ENCODE measurements at places on chromosomes 1 and 21.

DNA sequence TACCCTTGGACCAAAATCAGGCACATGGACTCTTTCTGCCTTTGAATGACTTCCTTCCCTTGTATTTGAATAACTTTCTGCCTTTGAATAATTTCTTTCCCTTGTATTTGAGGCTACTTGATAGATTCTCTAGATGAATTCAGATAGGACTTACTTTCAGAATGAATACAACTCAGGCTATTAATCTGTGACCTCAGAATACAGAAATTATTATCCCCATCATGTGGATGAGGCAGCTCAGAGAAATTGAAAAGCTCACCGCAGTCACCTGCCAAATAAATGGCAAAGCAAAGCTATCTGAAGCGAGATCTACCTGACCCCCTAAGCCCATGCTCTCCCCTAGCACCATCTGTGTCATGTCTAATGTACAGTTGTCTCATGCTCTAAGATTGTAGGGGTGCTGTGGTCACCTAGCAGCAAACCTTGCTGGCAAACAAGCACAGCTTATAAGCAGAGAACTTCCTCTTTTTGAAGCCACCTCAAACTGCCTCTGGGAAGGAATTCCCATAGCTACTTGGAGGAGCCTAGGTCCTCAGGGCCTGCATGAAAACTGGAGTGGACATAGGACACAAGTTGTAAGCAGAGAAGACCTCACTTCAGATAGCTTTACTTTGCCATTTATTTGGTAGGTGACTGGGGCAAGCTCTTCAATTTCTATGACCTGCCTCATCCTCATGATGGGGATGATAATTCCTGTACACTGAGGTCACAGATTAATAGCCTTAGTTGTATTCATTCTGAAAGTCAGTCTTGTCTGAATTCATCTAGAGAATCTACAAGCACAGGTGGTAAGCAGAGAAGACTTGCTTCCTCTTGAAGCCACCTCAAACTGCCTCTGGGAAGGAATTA lies 66.1 kb downstream of the FASLG start:
- no peak for DNase-seq

GRCh38 chr21:42682661-42683210 lies 29.3 kb downstream of the PDE9A start:
- DNase-seq: no peak

DNA sequence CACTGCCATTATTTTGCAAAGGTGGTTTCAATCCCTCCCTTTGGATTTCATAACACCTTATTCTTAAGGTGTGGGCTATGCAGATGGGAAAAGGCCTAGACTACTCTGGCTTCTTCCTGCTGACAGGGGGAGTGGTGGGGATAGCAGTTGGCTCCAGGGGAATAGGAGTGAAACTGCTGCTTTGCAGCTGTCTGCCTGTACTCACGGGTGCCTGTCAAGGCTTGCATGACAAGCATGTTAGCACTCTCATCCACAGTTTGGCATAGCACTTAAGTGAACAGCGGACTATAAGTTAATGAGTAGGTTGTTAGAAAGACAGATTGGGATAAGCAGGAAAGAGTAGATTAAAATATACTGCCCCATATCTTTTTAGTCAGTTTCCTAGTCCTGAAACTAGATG lies 287.5 kb upstream of the DAB1 start:
- no peak for DNase-seq

DNA sequence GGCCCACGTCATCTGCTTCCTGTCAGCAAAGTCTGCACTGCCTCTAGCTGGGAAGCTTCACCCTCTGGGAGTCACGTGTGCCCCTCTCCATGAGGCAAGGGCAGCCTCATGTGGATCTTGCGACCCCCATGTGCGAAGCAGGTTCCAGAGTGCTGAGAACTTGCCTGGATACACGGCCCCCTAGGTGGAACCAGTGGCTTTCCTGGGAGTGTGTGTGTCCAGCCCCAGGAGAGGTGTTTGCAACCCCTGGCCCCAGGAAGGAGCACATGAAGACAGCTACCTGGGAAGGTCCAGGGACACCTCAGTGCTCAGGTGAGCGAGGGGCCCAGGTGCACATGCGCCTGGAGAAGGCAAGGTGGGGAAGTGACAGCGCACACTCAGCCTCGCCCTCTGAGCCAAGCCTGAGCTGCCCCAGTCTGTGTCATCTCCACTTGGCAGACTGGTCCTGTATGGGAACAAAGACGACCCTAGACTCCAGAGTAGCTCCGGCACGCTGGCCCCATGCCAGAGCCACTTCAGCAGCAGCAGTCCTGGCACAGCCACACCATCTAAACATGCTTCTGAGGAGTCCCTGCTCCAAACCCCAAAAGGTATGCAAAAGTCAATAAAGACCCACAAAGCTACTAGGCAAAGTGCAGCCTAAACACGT lies 8.9 kb downstream of the LSS start:
- no peak for DNase-seq

GRCh38 chr21:44199448-44199847 lies 41.3 kb downstream of the ICOSLG start:
- DNase-seq: no peak

DNA sequence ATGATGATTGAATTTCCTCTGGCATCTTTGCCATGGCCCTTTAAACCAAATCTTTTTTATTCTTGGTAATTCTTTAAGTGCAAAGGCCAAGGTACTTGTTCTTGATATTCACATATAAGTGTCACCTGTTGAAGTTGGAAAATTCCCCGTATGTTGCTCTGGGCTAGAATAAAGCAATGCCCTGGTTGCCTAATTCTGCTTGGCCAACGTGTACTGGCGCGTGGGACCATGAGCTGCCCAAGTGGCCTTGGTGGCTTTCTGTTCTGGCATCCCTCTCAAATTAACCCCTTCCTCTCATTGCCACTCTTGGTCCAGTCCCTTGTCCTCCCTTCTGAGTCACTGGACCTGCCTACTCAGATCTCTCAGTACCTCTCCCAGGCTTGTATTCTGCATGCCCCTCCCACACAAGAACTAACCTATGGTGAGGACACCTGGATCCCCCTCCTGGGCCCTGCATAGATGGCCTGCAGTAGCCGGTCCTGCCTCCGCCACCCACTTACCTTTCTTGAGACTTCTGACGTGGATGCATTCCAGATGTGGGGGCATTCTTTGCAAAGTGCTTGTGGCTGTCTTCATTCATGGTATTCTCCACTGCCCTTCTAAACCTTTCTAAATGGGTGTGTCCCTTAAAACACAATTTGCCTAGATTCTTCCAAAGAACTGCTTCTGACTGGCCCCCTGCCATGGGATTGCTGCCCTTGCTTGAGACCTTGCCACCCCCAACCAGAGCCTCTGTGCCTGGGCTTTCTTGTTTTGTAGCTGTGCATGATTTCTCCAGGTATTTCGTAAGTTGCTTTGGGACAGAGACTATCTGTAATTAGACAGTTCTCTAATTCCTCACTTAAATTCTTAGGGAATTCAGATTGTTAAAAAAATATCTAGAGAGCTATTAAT lies 152.4 kb downstream of the GALNT2 start:
- DNase-seq: no peak

DNA sequence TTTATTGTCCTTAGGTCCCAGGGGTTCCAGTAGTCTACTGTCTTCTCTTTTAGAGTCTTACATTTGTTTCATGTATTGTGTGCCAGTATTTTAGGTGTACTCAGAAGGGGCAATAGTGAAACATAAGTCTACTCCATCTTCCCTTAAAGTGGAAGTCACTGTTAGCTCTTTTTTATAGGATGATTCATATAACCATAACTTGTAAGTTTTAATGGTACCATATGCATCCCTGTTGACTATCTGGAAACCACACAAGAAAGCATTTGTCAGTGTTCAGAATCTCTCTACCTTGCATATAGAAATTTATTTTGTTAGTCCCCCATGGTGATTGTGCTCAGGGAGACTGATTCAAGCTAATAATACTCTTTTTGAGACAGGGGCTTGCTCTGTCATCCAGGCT lies 149.9 kb downstream of the HS2ST1 start:
- no peak for DNase-seq

GRCh38 chr1:151841141-151841540 lies 1.5 kb upstream of the C2CD4D start:
- peak; percentile 15 for DNase-seq

- no peak for DNase-seq
Observed at GRCh38 chr1:204821476-204821875, 49.2 kb upstream of the NFASC start.

DNA sequence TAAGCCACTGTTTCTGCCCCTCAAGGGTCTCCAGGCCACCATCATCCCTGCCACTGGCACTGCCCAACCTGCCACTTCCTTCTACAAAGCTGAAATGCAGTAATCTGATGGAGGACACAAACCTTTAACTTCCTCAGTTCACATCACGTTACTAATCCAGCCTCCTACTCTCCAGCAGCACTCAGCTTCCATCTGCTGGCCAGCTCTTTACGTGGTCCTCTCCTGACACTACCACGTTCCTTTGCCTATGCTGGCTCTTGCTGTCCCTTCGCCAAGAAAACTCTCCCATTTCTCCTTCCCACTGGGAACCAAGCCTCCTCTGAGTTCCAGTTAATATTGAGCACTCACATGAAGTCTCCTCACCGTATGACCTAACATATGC lies 124.0 kb downstream of the EDEM3 start:
- no peak for DNase-seq

DNA sequence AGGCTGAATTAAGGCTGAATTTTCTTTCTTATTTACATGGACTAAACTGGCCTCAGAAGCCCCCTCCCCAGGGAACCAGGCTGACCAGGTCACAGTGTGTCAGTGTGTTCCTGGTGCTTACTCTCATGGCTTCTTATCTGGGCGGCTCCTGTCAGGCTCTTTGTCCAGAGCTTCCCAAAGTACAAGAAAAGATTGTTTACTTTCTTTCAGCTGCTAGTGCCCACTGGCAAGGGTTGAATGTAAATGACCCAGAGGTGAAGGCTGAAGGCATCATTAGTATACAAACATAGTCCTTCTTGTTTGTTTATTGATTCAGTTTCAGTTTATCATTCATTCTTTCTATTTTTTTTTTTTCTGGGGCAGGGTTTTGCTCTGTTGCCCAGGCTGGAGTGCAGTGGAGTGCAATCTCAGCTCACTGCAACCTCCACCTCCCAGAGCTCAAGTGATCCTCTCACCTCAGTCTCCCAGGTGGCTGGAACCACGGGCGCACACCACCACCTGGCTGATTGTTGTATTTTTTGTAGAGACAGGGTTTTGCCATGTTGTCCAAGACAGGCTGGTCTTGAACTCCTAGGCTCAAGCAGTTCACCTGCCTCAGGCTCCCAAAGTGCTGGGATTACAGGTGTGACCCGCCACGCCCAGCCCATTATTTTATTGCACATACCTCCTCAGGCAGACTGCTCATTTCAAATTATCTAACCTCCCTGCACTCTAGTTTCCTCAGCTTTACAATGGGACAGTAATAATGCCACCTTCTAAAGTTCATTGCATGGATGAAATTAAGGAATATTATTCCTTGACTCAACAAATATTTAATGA lies 9.8 kb upstream of the KDM4A start:
- no peak for DNase-seq

DNA sequence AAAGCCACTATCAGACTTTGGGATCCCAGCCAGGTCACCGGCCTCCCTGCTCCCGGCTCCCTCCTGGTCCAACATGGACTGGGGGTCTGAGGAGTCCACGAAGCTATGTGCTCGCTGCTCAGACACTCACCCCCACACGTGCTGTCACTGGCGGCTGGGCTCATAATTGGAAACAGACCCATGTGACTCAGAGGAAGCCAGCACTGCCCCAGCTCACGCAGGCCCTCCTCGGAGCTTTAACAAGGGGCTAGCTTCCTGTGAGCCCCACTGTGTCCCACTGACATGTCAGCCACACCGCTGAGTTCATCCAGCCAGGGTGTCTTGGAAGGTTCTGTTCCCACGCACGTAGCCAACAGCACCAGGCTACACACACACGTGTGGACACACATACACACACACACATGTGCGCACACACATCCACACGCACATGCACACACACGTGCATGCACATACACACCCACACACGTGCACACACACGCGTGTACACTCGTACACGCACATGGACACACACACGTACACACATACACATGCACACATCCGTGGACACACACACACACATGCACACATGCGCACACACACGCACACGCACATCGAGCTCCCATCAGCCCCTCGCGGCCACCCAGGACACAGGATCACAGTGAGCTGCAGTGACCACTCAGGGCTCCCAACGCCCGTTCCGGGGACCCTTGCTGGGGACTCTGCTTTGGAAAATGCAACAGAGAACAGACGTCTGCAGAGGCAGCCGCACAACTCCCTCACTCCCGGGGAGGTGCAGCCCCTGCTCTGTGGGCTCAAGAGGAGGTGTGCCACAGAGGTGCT lies 18.4 kb upstream of the COL6A2 start:
- DNase-seq: no peak

- DNase-seq: no peak
Observed at GRCh38 chr1:51336004-51336403, 5.6 kb upstream of the TTC39A start.

DNA sequence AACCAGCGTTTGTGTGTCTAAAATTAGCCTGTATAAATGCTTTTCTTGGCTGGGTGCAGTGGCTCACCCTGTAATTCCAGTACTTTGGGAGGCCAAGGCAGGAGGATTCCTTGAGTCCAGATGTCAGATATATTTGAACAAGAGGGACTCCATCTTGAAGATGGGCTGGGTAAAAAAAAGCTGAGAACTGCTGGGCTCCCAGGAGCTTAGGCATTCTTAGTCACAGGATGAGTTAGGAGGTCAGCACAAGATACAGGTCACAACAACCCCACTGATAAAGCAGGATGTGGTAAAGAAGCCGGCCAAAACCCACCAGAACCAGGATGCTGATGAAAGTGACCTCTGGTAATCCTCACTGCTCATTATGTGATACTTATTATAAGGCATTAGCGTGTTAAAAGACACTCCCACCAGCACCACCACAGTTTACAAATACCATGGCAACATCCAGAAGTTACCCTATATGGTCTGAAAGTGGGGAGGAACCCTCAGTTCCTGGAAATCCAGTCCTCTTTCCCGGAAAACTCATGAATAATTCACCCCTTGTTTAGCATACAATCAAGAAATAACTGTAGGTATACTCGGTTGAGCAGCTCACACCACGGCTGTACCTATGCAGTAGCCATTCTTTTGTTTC lies 36.2 kb upstream of the ZNF496 start:
- DNase-seq: no peak

DNA sequence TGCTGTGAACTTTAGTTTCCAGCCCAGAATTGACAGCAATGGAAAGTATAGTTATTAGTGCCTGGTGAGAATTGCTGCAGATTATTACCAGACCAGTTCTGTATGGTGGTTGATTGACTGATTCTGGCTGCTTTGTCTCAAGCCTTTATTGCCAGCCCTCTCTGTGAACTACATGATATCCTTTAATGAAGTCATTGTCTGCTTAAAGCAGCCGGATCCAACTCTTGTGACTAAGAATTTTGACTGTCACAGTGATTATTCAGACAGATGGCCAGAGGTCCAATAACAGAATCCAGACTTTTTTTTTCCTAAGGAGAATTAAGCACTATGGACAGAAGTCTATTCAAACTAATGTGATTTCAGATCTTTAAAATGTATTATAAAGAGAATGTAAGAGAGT lies 1548.6 kb upstream of the B3GALT2 start:
- no peak for DNase-seq

Measured in ACHN (cell line).